ENCODE measurements at places on chromosomes 7 and 10. TPM values are rescaled to one million over a fixed set of nuclear protein-coding genes. Genes with fewer than 3 reads are reported as not detected.

- DNase-seq = no peak
Measured at GRCh38 chr7:117582219-117582704, 102.4 kb downstream of the CFTR start.

Gene CNPY1
- total RNA-seq = not detected

DNA sequence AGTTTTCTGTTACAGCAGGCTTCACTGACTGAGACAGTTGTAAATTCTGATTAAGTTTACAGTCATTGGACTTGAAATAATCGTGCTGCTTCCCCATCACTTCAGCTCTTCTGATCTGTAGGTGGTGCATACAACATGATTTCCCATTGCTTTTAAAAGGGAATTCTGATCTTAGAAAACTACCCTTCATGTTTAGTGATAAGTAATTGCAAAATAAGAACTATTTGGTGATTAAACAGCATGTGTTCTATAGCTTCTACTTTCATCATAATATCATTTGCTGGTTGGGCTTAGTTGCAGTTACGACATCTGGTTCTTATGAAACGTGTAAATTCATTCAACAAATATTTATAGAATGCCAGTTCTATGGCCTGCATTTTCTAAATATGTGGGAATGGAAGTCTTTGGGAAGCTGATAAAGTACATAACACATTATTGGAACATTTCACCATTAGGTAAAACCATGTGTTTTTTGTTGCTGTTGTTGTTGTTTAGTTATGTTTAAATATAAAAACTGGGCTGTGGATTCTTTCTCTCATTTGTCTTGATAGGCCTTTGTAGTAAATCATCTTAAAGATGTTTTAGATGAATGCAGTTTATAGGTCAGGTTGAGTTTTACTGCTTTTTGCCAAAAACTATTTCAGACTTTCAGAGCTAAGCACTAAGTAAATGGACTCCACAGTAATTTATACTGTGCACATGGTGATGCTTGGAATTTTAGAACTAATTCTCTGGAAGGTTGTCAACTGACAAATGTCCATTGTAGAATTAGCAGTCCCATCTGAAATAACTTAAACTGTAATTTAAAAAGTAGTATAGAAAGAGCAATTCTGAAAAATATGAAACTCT is 13.1 kb downstream of the GNAI1 start:
- DNase-seq = no peak

- DNase-seq = no peak
Measured at GRCh38 chr7:122310119-122311021, 5.8 kb upstream of the FEZF1 start.

GRCh38 chr10:58840840-58841435 is 328.3 kb downstream of the BICC1 start:
- DNase-seq = no peak

Gene ANLN
- 66.2 TPM for total RNA-seq

Gene CPA2
- not detected for total RNA-seq

- DNase-seq = no peak
Measured at GRCh38 chr10:35606430-35606829, 1.3 kb downstream of the GJD4 start.

Gene AKR1E2
- total RNA-seq = 3.1 TPM

Gene TMEM270
- total RNA-seq = not detected

Gene SLC26A3
- not detected for total RNA-seq

- DNase-seq = peak; percentile 48
Measured at GRCh38 chr7:44073664-44074348, 8.4 kb upstream of the PGAM2 start.

DNA sequence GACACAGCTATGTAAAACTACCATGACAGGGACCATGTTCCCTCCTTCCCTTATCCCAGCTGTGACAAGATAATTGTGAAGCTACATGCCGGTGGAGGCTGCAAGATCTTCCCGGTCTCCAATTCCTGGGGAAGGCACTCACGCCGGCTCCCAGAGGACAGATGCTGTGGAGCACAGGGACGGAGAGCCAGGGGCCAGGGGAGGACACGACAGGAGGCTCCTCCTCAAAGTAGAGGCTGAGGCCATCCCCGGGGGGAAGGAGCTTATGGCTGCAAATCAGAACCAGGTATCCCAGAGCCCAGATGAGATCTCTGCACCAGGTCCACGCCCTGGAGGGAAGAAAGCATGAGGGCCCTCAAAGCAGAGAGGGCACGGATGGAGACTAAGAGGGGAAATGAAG is 286.2 kb downstream of the TCERG1L start:
- DNase-seq = no peak

Gene CREM
- total RNA-seq = 58.3 TPM

DNA sequence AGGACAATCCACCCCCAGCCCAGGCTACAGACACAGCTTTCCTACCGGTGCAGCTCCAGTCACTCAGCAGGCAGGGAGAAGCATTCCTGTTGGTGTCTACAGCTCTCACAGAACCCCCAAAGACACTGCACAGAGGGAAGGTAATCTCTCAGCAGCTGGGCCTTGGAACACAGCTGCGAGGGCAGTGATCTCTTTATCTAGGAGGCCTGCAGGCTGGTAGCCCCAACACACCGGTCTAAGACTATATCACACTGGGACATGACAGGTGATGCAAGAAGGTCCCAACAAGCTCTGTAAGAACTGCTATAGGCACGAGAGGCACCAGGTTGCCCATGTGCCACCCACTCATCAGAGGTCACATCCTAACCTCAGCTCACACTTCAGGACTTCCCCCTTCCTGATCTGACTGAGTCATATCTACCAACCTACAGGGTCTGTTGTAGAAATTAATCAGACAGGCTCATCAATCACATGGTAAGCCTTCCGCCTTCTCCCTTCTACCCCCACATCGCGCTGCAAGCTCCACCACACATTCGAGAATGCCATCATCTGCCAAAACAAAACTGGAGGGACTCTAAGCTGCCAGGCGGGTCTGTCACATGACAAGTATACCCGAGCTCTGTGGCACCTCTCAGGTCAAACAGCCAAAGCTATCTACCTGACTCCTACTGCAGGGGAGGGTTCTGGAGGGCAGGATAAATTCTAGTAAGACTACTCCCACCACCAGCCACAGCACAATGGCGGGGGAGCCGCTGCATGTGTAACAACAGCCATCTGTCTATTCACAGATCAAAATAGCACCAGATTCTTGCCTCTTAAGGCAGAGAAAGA is 26.1 kb downstream of the FAM53B start:
- peak; percentile 62 for DNase-seq

- no peak for DNase-seq
Measured at GRCh38 chr7:35736725-35737124, 41.8 kb upstream of the HERPUD2 start.

Gene VAX1
- total RNA-seq = not detected

DNA sequence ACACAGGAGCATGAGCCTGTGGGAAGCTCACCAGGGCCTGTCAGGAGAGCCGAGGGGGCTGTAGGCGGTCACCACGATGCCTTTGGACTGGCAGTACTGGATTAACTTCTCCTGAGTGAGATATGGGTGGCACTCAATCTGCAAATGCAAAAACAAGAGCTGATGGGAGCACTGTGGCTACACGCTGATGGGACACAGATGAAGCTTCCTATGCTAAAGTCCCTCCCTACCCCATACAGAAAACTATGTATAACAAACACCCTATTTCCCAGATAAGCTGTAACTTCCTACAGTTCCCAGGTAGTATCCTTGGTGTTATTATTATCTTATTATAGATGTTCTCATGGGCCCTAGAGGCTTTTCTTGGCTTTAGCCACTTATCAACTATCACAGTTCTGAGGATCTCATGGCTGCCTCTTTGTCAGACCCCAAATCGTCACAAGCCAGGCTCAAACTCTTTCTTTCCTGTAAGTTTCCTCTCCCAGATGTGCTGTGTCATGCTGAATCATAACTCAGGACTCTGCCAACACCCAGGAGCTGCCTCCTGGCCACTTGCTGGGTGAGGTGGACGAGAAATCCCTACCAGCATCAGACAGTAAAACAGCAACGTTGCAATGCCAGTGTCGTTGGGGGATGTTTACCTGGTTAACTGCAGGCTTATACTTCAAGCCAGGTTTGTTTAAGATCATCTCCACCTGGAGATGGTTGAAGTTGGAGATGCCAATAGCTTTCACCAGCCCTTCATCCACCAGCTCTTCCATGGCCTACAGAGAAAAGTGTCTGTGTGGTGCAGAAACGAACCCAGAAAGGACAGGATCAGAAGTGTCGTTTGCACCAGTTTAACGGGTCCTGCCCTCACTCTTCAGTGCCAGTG is 10.3 kb downstream of the AKR1B1 start:
- no peak for DNase-seq

- DNase-seq = peak; percentile 69
Measured at GRCh38 chr7:92964141-92964540, 127.8 kb upstream of the CDK6 start.

Gene AOAH
- total RNA-seq = 3.2 TPM

DNA sequence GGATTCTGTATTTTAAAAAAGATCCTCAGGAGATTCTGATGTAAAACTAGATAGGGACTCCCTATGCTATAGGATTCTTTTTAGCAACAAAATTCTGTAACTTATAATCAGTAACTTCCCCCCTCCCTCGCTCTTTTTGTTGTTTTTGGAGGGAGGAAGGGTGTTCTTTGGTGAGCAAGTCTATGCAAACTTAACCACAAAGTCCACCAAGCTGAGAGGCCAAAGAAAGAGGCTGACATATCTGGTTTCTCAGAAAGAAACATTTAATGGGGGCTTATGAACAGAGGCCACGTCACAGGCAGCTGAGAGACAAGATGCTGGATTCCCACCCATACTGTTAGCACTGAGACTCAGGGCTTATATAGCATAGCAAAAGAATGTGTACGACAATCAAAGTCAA is 14.3 kb upstream of the ABCB5 start:
- no peak for DNase-seq

DNA sequence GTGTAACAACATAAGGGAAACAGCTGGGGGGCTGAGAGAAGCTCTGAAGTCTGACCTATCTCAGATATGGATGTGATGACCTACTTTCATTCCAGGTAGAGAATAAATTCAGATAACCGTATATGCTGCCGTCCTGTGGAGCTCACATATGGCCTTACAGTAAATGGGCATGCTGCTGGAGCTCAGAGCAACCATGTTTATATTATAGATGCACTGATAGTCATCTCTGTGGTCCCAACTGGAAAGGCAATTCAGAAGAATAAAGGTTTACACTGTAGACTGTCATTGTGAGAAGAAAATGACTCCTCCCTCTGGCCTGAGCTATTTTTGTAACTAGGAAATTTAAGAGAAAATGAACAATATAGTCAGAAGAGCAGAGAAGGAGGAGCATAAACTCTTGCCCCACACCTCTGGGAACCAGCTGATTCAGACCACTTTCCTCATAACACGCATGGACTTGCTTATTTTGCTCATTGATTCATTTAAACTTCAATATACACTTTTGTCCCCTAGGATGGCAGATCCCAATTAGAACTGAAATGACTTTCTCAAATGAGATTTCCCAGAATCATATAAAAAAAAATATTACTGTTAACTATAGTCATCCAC is 69.9 kb upstream of the NXPH1 start:
- no peak for DNase-seq

Gene PALD1
- total RNA-seq = 34.8 TPM

DNA sequence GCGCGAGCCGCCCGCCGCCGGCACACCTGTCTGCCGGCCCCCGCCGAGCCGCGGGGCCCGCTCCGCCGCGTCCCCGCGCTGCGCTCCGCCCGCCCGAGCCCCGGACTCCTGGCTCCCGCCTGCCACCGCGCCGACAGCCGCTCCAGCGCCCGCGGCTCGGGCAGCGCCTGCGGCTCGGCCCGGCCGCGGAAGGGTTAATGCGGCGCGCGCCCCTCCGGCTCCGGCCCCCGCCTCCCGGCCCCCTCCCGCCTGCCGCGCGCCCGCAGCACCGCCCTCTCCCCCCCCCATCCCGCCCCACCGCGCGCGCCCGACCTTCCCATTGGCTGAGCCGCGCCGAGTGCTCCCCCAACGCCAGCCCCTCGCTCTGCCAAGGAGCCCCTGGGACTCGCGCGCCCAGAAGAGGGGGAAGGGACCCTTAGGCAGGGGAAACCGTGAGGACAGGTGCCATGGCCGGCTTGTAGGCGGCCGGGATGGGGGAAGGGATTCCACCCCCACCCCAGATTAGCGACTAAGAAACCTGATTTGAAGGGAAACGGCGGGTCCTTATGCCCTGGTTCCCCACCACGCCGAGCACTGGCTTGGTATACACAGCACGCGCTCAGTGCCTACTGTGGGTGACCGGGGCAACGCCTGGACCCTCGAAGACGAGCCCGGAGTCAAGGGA is at the start of gene KCNH2:
TSS of gene KCNH2 (minus strand) at position 196 of the 664 bp plus-strand sequence. CDS start 408 bp downstream, outside the sequence.
- DNase-seq = peak; percentile 83

DNA sequence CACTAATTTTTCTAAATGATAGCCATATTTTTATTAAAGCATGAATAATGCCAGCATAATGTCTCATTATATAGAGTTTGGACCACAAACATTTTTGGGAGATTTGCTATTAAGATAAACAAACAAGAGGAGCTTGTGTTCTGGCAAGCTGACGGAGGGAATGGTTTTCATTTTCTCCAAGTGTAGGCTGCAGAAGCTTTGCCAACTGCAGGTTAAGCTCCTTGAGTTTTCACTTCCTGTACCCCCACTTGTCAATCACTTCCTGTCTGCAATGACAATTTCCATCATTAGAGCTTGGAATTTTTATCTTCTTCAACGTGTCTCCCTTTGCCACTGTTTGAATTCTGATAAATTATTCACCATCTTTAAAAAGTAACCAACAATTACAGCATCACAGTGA is 13.4 kb downstream of the EBF3 start:
- DNase-seq = no peak

- DNase-seq = no peak
Measured at GRCh38 chr7:100863406-100863950, 3.7 kb upstream of the TRIP6 start.

Gene TFPI2
- not detected for total RNA-seq

GRCh38 chr10:124156524-124157260 is 63.3 kb upstream of the CHST15 start:
- no peak for DNase-seq

GRCh38 chr7:8056439-8056838 is 87.8 kb downstream of the GLCCI1 start:
- no peak for DNase-seq

Gene ZPBP
- total RNA-seq = not detected

- no peak for DNase-seq
Measured at GRCh38 chr10:20257422-20257821, 441.2 kb downstream of the PLXDC2 start.

DNA sequence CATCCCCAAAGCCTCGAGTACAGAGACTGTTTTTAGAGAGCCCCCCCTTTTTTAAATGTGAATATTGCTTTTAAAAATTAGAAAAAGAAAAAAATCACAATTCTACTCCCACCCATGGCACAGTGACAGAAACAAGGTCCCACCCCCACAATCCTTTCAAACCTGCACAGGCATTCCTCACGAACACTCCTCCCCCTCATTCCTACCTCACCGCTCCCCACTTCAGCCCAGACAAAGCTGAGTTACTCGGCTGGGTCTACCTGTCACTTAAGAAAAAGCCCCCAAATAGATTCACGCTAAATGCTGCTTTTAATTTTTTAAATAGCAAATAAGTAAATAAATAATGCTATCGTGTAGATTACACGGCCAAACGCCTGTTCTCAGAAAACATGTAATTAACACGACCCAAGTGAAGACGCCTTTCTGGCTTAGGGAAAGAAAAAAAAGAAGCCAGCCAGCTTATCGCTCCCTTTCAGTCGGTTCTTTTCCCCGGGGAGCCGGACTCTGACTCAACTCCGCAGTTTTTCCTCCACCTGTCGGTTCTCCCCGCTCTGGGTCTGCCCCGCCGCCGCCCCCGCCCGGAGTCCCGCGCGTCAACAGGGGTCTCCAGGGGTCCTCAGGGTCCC is 739 bp downstream of the MPP7 start:
- peak; percentile 56 for DNase-seq

- no peak for DNase-seq
Measured at GRCh38 chr10:120382360-120382759, 74.7 kb upstream of the PLPP4 start.

Gene TEX47
- total RNA-seq = not detected

- no peak for DNase-seq
Measured at GRCh38 chr7:135998081-135998480, 20.9 kb upstream of the MTPN start.

All from G401 (cell line).